ENCODE measurements at places on chromosomes 5 and 9. TPM values are rescaled to one million over a fixed set of nuclear protein-coding genes. Genes with fewer than 3 reads are reported as not detected.

SLC34A3 gene
- not detected for total RNA-seq

DNA sequence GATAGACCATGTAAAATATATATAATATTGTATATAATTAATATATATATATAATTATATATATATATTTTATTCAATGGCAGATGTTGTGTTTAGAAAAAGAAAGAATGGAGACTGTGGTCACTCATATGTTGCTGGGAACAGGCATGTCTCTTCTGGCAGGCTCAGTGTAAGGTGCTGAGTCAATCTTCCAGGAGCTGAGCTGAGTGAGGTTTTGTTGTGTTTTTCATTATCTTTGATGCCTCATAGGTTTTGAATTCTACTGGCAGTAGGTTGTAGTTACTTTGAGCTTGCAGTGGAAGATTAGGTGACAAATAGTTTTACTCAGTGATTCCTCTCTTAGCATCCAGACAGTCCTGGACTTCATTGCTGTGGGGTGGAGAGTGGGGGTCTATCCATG is 561.3 kb downstream of the IRX1 start:
- no peaks in the 10 kb centered on the region for H3K27me3 ChIP-seq
- H3K4me1 ChIP-seq: no peaks in the 10 kb centered on the region
- no peaks in the 10 kb centered on the region for H3K36me3 ChIP-seq
- no peak for DNase-seq
- no peak overlapping the region for H3K4me3 ChIP-seq

DNA sequence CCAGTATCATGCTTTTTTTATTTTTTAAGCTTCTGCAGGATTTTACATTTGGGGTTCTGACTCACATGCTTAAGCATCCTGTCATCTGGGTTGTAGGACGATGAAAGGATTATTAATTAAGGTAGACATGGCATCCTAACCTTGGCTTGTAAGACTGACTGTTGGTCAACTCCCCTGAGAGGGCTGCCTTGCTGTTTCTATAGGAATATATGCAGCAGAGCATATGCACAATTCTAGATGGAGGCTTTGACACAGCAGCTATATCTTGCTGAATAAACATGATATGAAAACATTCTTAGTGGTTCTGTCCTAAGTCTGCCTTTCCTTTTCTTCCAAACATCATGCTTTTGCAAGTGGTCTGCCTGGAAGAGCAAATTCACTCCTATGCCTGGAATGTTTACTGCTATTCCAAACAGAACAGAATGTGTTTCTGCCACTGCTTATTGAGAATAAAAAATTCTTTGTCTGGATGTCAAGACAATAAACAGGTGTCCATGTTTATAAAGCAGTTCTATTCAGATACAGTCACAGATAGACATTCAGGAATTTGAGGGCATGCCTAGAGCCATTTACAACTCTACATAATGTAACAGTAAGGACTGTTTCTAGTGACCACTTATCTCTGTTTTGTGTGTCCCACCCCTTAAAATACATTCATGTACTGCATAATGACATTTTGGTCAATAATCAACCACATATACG is 166.2 kb upstream of the PPP2R2B start:
- DNase-seq: no peak
- H3K36me3 ChIP-seq: no peaks in the 10 kb centered on the region
- no peaks in the 10 kb centered on the region for H3K4me1 ChIP-seq
- no peaks in the 10 kb centered on the region for H3K27me3 ChIP-seq

GRCh38 chr9:36486933-36487481 is 85.7 kb upstream of the MELK start:
- H3K4me1 ChIP-seq: peaks cover 53% of the 10 kb centered on the region
- no peak for DNase-seq

DNA sequence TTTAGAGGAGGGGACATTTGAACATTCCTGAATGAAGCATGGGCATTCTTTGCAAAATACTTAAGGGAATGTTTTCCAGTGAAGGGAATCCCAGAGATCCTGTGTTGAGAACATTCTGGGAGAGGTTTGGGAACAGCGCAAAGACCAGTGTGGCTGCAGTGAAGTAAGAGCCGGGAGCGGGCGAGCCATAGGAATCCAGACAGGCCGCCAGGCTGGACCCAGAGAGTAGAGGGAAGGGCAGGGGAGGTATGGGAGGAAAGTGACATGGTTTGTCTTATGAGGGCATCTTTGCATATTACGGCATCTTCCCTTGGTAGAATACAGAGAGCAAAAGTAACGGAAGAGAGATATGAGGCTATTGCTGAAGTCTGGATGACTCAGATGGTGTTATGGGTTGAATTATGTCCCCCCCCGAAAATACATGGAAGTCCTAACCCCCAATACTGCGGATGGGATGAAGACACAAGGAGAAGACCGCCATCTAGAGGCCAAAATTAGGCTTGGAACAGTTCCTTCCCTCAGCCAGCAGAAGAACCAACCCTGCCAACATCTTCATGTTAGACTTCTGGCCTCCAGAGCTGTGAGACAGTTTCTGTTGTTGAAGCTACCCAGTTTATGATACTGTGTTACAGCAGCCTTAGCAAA is 268.2 kb downstream of the MAST4 start:
- H3K4me1 ChIP-seq: no peaks in the 10 kb centered on the region
- no peak overlapping the region for H3K4me3 ChIP-seq
- H3K36me3 ChIP-seq: no peaks in the 10 kb centered on the region
- no peak overlapping the region for H3K27ac ChIP-seq

SEMA6A gene
- total RNA-seq: 10.9 TPM

NEK6 gene
- 21.9 TPM for total RNA-seq

DNA sequence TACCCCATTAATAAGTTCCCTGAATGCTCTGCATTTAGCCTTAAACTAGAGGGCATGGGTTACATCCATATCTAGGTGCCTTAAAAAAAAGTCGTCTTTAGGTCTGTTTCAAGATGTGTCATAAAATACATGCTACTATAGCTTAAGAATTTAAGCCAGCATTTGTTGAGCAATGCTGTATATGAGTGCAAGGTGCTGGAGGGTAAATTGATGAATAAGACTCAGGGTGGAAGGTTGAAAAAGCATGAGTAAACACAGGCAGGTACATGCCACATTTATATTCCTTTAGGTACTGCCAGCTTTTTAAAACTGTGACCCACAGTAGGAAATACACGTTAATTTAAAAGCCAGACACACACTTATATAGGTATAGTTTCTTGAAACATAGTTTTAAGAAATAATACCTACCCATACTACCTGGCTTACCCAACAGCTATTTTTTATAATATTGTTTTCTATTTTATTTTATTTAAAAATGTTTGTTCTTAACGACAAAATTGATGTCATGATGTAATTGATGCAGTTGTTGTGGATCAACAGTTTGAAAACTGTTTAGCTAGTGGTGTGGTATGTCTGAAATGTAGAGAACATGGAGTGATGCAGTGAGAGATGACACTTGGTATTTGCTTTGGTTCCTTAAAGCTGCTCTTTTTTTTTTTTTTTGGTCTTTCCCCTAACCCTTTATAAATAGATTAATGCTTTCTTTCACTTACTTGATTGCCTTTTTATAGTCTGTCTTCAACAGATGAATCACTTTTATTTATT is 3.9 kb downstream of the HMGCR start:
- H3K4me3 ChIP-seq: no peak overlapping the region
- H3K27ac ChIP-seq: no peak overlapping the region
- DNase-seq: no peak
- H3K4me1 ChIP-seq: peaks cover 16% of the 10 kb centered on the region
- peaks cover 2% of the 10 kb centered on the region for H3K36me3 ChIP-seq

DNA sequence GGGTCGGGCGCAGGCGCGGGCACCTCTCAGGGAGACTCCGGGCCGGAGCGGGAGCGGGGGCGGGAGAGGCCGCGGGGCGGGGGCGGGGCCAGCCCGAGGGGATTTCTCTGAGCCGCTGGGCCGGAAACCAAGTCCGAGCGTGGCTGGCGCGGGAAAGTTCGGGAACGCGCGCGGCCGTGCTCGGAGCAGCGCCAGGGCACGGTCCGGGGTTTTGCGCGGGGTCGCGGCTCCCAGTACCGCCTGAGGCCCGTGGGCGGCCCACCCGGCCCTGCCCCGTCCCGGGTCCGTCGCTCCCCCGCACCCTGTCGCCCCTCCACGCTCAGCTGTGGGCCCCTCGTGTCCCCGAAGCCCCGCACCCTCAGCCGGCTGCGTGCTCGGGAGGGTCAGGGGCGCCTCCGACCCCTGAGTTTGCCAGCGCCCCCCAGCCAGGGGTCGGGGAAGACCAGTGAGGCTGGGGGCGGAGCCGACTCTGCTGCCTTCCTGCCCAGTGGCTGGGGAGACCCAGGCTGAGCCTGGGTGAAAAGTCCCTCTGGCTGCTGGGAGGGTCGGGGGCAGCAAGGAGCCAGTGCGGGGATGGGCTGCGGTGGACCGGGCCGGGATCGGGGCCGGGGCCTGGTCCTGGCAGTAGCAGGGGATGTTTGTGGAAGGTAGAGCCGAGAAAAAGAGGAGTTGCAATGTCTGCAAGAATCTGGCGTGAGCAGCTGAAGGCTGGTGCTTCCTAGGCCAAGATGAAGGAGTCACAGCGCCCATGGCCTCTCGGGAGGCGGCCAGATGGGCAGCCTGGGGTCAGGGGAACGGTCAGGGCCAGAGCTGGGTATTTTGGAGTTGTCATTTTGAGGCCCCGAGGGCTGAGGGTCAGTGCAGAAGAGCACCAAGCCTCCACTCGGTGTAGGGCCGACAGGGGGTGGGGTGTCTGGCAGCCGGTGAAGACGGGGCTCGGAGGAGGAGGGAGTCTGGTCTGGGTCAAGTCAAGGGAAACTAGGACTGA is 588 bp downstream of the TRAF2 start:
- peaks cover 35% of the 10 kb centered on the region for H3K4me1 ChIP-seq
- H3K27ac ChIP-seq: peak overlapping the region; percentile 84
- DNase-seq: no peak
- H3K36me3 ChIP-seq: peaks cover 15% of the 10 kb centered on the region

- no peak for DNase-seq
- H3K27me3 ChIP-seq: no peaks in the 10 kb centered on the region
- H3K4me3 ChIP-seq: no peak overlapping the region
- H3K27ac ChIP-seq: no peak overlapping the region
Measured at GRCh38 chr5:125245216-125245615, 498.8 kb upstream of the ZNF608 start.

DNA sequence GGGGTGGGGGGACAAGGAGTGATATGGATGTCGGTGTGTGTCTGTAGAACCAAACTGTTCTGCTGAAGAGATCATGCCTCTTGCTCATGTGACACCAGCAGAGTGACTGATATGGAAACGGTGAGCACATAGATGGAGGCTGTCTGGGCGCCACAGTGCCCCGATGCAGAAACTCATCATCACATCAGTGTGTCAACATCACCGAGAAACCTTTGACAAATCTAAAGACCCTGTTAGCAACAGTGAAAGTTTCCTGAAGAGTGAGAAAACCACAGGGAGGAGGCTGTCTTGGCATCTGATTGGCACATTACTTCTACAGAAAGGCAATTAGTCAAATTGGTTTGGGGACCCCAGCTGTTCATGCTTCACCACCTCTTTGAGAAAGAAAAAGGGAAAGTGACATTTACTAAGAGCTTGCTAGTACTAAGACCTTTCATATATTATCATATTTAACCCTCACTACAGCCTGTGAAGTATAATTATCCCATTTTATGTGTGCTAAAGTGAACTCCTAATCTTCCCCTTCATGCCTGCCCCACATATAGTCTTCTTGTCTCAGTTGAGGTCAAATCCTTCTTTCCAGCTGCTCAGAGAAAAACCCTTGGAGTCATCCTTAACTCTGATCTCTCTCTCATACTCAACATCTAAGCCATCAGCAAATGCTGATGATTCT is 25.6 kb downstream of the CSF2 start:
- no peak overlapping the region for H3K4me3 ChIP-seq
- H3K27ac ChIP-seq: no peak overlapping the region
- DNase-seq: no peak
- H3K4me1 ChIP-seq: peaks cover 13% of the 10 kb centered on the region
- no peaks in the 10 kb centered on the region for H3K27me3 ChIP-seq

LCNL1 gene
- 0.11 TPM for total RNA-seq

DNA sequence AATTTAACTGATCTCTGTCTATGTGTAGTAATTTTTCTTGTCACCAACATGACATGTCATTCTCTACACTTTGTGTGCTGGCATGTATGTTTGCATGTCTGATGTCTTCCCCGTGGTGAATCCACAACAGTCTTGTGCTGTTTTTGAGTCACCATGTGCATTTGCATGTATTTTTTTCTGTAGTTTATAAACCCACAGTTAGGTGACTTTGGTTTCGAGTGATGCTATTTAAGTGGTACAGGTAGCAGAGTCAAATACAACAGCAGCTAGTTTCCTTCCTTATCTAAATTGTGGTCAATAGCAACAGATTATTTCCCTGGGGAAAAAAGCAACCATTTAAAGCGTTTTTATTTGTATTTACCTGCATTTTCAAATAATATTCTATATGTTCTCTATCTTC is 89.9 kb upstream of the FSD1L start:
- DNase-seq: no peak
- H3K27me3 ChIP-seq: no peaks in the 10 kb centered on the region
- H3K4me1 ChIP-seq: no peaks in the 10 kb centered on the region
- H3K27ac ChIP-seq: no peak overlapping the region

TEX48 gene
- not detected for total RNA-seq

- H3K27ac ChIP-seq: peak overlapping the region; percentile 75
- peaks cover 8% of the 10 kb centered on the region for H3K4me1 ChIP-seq
- DNase-seq: no peak
- no peak overlapping the region for H3K4me3 ChIP-seq
- H3K36me3 ChIP-seq: no peaks in the 10 kb centered on the region
Measured at GRCh38 chr5:72281430-72281763, 38.6 kb downstream of the MRPS27 start.

GRCh38 chr5:154373729-154374179 is 72.0 kb upstream of the SAP30L start:
- no peak overlapping the region for H3K4me3 ChIP-seq
- H3K27ac ChIP-seq: no peak overlapping the region
- DNase-seq: no peak
- peaks cover 36% of the 10 kb centered on the region for H3K4me1 ChIP-seq
- peaks cover 23% of the 10 kb centered on the region for H3K36me3 ChIP-seq
- no peaks in the 10 kb centered on the region for H3K27me3 ChIP-seq

DNA sequence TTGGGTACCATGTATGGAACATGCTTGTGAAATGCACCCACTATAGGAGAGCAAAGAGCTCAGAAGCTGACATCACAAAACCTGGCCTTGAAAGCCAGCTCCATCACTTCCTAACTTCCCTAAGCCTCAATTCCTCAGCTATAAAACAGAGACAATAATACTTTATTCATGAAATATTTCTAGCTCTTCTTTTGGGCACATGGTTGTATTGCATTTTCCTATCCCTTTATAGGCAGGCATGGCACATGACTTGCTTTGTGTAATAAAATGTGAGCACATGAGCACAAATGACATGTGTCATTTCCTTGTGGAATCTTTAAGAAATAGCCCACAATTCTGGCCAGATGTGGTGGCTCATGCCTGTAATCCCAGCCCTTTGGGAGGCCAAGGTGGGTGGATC is 18.5 kb downstream of the ZNF366 start:
- H3K27me3 ChIP-seq: no peaks in the 10 kb centered on the region
- H3K36me3 ChIP-seq: no peaks in the 10 kb centered on the region
- no peak overlapping the region for H3K27ac ChIP-seq
- H3K4me3 ChIP-seq: no peak overlapping the region
